HS-27A (cell line): ENCODE measurements at places on chromosomes 12 and 14.
A peak's percentile ranks its signal among the peaks of the same experiment; 100 is the strongest.

GRCh38 chr12:31929027-31929526 is 30.1 kb upstream of the RESF1 start:
- no peak for DNase-seq

DNA sequence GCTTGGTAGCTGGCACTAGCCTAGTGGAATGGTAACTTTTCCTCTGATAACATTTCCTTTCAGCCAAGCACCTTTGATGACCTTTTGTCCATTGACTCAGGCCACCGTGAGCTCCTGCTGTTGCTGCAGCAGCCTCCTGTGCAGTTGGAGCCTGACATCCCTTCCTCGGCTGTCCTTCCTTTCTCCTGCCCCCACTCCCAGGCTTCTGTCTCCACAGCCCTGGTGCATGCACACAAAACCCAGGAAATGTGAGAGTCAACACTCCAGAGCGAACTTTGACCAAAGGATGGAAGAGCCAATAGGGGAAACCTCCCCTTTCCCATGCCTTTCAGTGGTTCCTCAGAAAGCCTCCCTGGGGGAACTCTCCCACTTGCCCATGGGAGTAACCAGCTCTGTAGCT is 115.0 kb downstream of the TMEM260 start:
- no peak for DNase-seq

- DNase-seq, result no peak
These were observed 214.2 kb downstream of the SUDS3 start for GRCh38 chr12:118590406-118591150.

DNA sequence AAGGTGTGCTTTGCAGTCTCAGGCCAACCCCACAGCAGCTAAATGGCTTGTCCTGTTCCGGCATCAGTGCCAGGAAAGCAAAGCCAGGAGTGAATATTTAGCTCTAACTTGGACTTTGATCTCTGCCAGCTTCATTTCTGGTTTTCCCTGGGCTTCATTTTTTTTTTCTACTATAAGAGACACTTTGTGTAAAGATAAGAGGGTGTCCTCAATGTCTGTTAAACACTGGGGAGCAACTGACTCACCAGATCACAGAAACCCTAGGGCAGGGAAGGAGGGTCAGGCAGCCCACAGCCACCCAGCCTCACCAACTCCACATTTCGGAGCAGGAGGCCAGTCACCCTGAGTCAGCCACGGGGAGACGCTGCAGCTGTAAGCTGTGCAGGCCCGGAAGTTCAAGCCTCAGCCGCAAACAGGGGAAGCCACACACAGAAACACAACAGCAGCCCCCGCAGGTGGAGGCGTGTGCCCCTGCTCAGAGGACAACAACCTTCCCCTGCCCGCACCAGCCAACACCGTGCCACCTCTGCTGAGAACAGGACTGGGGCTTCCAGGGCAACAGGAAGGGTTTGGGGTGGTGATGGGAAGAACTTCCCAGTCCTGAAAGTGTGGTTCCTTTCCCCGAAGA is 6.3 kb downstream of the TNFRSF1A start:
- peak; percentile 73 for DNase-seq

GRCh38 chr12:11980115-11980514 is 90.6 kb upstream of the BCL2L14 start:
- DNase-seq, result no peak

GRCh38 chr14:98170575-98170974 is 1101.4 kb downstream of the BCL11B start:
- no peak for DNase-seq

DNA sequence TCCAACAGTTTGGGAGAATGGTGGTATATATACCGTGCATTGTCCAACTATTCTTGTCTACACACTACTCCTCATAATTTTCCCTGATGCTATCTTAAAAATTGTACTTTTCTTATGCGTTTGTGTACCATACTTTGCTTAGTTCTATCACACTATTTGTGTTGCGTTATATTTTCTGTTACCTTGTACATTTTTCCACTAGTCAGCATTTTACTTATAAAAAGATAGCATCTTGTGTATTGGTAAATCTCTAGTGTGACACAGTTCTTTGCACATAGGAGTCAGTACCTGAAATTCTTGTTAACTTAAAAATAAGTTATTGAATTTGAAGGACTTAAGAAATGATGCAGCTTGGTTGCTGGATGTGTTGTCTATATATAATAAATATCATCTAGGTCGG is 201.8 kb upstream of the LMO3 start:
- no peak for DNase-seq

- DNase-seq, result no peak
These were observed 85.3 kb downstream of the LRP6 start for GRCh38 chr12:12181511-12181910.

DNA sequence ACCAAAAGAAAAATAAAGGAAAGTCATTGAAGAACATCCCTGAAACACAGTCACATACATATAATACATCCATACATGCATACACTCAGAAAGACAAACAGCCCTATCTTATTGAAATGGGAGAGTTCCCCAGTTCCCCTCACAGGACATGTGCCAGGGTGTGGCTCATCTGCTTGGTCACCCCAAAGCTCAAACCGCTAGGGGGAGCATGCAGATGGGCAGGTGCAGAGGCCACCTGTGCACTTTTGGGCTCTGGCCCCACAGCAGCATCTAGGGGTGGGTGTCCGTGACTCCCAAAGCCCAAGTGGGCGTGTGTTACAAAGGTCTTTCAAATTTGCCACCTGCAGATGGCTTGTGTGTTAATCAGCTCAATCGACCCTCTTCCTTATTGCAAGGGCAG is 75.2 kb downstream of the CMAS start:
- DNase-seq, result no peak

DNA sequence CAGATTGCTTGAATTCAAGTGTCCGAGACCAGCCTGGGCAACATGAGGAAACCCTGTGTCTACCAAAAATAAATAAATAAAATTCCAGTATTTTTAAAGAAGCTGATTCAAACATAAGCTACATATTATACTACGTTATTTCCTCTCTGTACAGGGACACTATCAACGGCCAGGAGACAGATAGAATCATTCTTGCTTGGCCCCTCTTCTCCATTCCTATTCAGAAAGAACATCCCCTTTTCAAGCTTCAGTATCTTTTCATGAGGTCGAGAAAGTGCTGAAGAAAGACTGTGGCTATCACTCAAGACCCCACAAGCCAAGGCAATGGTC is 314 bp upstream of the DHRS7 start:
- no peak for DNase-seq

DNA sequence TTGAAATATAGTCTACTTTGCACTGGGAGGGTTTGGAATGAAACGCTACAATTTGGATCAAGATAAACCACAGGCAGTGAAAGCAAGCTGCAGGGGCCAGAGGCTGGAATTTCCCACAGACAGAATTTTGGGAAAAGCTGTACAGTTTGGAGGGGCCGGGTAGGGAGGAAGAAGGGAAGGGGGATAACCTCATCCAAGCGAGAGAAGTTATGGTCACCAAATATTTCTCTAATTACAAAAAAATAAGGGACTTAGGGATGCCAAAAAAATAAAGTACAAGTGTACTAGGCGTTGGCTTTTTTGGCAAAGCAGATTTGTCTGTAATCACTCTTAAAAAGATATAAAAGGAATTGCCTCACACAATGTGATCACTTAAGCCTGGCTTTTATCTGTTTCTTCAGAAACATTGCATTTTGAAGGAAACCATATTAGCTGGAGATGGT is 31.2 kb upstream of the ADGRD1 start:
- no peak for DNase-seq

GRCh38 chr12:100576331-100577036 is 3.0 kb downstream of the GAS2L3 start:
- no peak for DNase-seq

- DNase-seq, result peak; percentile 55
These were observed 43.0 kb upstream of the NTF3 start for GRCh38 chr12:5388581-5389535.

DNA sequence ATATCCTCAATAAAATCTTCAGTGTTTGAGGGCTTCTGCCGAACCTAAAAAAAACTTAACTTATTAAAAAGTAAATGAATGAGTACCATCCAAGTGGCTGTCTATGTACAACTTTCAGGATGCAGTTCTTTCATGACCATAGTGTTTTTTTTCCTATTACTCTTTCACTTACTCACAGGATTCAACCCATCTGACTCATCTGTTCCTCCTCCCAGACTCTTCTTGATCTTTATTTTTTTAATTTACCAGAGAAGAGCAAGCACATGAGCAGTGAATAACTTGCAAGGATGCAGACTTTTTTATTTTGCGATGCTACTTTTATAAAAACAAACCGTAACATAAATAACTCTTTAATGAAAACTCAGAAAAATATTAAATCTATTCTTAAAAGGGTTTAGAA is 24.5 kb downstream of the RECQL start:
- DNase-seq, result no peak

DNA sequence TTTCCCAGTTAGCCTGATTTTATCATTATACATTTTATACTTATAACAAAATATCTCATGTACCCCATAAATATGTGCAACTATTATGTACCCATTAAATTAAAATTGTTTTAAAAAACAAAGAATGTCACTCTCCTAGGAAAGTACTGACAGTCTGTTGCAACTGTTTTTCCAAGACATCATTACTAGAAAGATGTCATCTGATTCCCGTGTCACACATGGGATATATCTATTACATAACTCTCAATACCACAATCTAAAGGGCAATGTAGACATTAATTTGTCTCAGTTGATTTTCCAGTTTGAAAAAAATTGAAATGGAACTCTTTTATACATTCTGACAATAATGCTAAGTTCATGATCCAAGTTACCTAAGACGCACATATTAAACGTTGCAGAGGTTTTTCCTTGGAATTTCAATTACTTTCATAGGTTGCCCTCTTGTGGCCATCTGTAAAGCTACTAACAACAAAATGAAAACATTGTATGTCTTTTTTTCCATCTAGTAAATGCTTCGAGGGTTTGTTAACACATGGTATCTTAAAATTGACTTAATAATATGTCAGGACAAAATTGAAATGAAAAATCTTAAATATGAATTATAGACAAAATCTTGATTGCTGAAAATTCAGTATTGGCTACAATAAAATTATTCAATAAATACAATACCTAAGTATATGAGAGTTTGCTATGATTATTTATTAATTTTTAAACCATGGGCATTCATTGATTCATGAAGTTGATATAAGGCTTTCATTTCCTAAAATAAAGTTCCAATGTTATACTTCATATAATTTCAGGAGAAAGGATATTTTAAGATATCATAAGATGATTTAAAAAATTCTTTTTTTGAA is 131.6 kb downstream of the PPFIA2 start:
- no peak for DNase-seq

DNA sequence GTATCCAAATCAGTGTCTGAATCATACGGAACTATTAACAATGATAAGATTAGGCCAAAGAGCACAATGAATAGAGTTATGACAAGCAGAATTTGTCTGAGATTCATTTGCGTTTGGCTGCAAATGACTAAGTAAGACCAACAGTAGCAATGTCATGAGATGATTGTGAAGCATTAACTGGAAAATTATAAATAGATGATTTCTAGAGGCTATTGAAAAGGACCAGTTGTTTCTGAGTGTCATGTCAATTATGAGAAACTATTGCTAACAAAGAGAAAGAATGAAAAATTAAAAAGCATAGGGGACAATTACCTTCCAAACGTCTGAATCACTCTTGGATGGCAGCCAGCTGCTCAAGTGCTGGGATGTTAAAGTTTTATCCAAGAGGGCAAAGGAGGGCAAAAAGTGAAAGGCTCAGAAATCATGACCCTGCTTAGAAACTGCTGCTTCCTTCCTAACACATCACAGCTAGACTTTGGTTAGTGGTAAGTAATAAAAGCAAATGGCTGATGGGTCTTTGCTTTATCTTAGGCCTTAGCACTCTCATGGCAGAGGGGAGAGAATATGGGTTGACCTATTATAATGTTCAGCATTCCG is 89.0 kb downstream of the AKAP6 start:
- peak; percentile 82 for DNase-seq

GRCh38 chr12:13100605-13100881 is 2.9 kb downstream of the GSG1 start:
- no peak for DNase-seq

GRCh38 chr12:8677362-8677761 is 14.7 kb upstream of the MFAP5 start:
- DNase-seq, result no peak

DNA sequence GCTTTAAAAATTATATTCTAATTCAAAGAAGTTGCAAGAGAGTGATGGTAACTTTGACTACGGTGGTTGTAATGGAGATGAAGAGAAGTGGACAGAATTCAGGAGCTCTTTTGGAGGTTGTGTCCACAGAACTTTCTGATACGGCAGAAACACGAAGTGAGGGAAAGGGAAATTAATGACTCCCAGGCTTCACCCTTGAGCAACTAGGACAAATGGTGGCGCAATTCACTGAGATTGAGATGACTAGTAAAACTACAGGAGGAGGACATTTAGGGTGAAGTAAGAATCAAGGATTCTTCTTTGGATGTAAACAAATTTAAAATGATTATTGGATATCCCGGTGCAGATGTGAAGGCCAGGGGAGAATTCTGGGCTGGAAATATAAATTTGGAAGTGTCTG is 212.6 kb downstream of the PTPRO start:
- DNase-seq, result no peak

GRCh38 chr14:65072256-65072655 is 30.1 kb downstream of the MAX start:
- DNase-seq, result no peak
